ENCODE measurements at places on chromosomes 12 and 14.

DNA sequence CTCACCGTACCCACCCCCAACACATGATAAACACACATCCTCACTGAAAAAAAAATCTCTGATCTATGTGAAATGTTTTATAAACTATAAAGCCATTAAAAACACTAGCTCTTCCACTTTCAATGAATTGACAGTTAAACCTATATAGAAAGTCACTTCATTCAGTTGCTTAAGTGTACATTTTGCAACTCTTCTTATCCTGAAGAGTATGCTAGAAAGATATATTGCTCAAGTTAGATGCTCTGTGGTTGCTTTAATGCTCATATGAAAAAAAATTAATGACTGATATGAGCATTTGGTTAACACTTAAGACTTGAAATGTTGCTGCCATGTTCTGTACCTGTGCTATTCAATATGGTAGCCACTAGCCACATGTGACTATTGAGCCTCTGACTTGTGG is 21.0 kb upstream of the MIA2 start:
- no peak for DNase-seq

DNA sequence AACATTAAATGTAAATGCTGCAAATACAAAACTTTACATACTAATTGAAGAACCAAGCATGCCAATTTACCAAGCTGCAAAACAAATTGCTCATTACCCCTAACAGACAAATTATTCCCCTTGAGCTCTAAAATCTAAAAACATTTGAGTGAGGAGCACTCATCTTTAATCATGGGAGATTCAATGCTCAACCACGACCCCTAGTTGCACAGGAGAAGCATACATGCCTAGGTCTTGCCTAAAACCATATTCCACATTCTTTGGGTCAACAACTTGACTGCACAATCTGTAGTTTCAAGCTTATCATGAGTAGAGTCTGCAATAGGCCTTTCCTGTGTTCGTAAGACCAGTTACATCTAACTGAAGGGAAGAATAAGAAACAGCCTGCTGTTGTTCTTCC is 69.7 kb downstream of the MGAT4C start:
- no peak for DNase-seq

DNA sequence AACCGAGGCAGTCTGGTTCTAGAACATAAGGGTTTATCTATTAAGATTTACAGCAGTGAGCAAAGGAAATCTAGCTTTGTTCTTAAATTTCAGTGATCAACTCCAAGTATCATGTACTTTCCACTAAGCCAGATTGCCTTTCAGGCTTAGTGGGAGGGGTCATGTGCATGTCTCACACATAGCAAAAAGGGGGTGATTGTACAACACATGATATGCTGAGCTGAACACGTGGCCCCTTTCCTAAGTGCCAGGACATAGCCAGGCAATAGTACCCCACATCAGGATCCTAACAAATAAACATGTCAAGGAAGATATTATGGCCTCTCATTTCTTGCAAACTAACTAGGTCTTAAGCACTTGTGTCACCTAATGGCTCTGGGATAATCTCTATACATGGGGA is 347.2 kb downstream of the C12orf75 start:
- DNase-seq = no peak

DNA sequence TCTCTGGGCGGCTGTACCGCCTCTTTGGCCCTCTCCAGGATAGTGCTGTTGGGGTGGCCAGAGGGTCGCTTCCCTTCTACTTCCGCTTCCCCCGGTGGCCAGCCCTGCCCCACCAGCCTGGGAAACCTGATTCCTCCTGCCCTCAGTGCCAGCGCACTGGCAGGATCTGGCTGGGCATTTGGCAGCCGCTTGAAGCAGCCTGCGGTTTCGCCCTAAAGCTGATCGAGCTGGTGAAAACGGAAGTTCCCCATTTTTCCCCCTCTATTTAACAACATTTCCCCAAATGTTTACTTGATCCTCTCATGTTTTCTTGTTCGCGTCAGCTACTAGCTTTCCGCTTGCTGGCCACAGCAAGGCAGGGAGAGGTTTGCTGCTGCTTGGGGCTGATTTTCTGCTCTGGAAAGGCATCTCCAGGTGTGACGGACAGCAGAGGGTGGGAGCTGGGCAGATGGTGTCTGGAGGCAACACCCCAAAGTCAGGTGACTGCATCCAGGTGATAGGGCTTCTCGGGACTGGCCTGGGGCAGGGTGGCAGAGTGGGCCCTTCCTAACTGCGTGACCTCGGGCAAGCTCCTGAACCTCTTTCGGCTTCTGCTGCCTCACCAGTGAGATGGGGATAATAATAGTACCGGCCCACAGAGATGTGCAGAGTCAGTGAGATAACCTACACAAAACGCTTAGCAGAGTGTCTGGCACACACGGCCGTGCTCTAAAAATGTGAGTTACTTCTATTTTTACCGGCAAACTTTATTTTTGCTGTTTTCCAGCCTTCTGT is 53.1 kb downstream of the TSPAN9 start:
- DNase-seq = no peak

DNA sequence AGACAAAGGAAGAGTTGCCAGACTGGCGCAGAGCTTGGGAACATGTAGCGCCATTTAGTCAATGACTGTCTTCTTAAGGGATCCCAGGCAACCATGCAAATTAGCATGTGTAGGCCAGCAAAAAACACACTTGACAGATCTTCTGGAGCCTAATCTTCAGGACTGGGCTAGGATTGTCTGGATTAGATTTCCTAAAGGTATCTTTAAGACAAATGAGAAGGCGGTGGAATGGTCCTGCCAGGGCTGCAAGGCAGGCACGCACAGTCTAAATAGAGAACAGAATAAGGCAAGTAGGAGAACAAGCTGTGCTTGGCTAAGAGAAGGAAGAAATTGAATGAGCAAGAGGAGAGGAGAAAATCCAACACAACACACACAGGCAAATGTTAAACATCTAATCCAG is 80.0 kb downstream of the CIT start:
- DNase-seq = no peak

DNA sequence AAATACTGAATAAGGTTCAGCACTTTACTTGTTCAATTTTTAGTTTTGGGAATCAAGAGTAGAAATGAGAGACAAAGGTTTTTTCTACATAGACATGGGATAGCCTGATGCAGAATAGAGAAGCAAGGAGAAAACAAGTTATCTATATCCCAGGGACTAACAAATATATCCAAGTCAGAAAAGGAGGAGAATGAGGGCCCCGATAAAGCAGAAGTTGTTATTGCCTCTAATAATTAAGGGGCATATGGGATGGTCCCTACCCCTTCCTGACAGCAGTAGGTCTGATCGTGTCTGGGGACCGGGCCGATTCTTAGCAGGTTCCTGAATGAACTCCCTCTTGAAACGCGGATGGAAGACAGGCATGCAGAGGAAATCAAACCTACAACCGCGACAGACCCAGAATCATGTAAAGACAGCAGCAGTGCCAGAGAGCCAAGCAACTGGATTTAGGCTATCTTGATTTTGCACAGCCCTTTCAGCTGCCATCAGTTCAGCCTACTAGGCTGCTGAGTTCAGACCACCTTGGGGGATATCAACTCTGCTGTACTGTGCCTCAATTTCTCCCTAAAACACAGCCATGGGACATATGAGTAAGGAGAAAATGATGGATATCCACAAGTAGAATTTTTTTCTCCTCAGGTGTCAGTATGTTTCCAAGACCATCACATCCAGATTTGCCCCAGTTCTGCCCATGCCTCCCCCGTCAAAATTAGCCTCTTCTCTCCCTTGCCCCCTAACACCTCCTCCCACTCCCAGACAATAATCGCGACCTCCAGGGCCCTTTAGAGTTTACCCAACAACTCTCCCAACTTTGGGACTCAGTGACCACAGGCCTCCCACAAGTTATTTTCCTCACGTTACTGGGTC is 706 bp downstream of the PRMT5 start:
- DNase-seq = no peak

- peak; percentile 21 for DNase-seq
These were observed 75.0 kb downstream of the TGFB3 start for GRCh38 chr14:75906680-75907280.

DNA sequence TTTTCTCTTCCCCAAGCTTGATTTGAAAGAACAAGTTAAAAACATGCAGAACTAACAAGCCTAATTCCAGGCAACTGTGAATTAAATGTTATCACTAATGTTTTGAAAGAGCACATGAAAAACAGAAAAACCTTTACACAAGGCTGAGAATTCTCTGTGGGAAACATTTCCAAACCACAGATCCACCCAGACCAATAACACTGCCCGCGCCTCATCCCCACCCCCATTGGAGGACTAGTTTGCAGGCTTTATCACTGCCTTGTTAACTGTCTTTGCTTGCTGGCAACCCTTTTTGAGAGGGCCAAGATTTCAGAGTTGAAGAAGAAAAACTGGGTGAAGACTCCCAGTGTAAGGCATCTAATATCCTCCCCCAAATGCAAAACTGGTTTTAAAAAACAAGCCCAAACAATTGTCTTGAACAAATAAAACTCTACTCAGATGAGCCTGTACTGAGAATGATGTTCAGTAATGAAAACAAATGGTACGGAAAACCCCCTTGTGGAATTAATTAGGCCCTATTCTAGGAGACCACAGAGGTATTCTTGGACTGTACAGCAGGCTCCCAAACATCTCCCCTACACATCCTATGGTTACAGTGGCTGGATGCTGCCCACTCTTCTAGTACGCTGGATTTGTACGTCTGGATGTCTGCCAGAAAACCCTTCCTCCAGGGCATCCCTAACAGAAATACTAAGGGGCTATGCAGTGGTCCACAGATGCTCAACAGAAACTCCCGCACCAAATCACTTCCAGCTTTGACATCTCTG is 5.8 kb downstream of the MAX start:
- DNase-seq = no peak

DNA sequence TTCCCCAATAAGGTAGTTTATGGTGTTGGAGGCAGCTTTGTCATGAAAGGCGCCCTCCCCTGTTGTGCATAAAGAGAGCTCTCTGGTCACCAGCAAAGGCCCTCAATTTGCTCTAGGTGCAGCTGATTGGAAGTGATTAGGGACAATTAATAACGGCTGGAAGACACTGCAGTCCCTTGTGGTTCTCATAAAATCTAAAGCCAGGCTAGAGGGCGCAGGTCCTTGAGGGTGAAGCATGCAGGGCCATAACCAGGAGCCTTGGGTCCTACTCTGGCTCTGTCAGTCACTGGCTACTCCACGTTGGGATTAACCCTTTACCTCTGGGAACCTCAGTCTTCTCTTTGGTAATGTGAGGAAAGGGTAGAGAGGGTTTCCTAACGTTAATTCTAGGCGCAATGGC is 1.9 kb downstream of the DAAM1 start:
- no peak for DNase-seq

- DNase-seq = no peak
These were observed 8.1 kb downstream of the LGR5 start for GRCh38 chr12:71447691-71448132.

GRCh38 chr12:108048686-108049085 is 80.4 kb upstream of the WSCD2 start:
- no peak for DNase-seq

GRCh38 chr12:118986050-118986449 is 4.7 kb downstream of the SRRM4 start:
- DNase-seq = no peak

DNA sequence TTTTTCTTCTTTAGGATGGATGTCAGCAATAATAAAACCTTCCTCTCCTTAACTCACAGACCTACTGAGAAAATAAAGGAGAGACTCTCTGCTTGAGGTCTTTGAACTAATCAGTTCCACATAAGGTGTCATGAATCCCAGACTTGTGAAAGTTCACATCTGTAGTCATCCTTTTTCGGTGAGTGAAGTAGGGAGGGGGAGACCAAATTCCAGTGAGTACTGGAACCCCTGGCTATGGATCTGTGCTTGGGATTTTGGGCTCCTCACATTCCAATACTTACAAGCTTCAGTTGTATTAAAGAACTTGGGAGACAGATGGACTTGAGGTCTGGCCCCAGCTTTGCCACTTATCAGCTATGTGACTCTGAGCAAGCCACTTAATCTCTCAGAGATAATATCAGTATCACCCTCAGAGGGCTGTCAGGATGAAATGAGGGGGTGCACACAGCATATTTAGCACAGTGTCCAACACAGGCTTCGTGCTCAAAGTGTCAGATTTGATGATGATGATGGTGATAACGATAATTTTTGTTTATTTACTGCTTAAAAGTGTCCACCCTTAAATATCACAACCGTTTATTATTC is 34.8 kb upstream of the APPL2 start:
- no peak for DNase-seq

DNA sequence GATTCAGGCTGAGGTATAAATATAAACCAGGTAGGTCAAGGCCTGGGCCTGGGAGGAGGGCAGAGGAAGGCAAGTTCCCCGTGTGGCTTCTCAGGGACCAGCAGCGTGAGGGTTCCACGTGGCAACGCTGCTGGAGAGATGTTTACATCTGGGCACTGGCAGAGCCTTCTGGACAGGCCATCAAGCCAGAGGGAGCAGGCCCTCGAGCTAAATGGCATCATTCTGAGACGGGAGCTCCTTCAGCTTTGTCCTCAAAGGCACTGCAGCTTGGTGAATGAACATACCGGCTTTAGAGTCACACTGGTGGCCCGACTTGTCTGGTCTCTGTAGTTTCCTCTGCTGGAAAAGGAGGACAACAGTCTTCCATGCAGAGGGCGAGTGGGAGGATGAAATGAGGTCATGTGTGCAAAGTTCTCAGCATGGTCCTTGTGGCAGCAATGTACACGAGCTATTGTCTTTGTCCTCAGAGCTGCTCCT is 231.3 kb downstream of the ZFP36L1 start:
- no peak for DNase-seq

GRCh38 chr12:4261655-4262054 is 11.9 kb upstream of the CCND2 start:
- DNase-seq = no peak

GRCh38 chr14:75044752-75045151 is 6.5 kb downstream of the MLH3 start:
- no peak for DNase-seq

DNA sequence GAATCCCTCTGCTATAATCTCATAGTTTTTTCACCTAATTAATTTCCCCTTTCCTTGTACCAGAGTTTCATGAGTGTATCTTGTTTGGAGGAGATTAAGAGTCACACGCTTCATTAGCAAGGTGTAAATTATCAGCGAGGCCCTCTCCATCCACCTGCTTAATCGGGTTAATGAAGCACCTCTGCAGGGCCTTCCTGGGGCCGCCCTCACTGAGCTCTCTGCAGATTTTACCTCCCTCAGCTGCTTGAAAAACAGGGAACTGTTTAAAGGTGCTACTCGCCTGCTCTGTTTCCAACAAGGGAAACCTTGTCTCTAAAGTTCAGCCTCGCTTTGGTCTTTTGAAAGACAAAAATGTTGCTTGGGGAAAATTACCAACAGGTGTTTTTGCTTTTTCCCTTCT is 35.8 kb downstream of the OTX2 start:
- DNase-seq = no peak

DNA sequence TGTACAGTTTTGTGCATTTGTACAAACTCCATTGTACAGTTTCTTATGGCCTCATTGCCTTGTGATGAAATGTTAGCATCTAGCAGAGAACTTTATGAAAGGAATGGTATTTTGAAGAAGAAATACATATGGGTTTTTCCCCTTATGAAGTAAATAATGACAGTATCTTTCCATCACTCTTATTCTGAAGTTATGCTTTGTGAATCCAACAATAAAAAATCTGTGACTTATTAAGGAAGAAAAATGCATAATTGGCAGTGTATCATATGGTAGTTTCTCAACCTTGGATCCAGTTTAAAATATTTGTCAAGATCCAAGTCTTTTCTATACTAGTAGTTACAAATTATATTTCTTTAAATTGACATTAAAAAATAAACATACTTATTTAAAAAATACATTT is 859.1 kb upstream of the FLRT2 start:
- DNase-seq = no peak

GRCh38 chr12:11508699-11509098 is 113.3 kb upstream of the PRB2 start:
- DNase-seq = no peak

GRCh38 chr12:94663071-94663470 is 12.7 kb upstream of the TMCC3 start:
- DNase-seq = no peak

- no peak for DNase-seq
These were observed 9.4 kb downstream of the PSMB5 start for GRCh38 chr14:23025151-23025814.

All from stimulated activated CD8-positive, alpha-beta memory T cell treated with anti-CD3 and anti-CD28 coated beads, Interleukin-15, amount 100 ng/mL, for 48 hours (primary cell).